Endodermal cell (in vitro differentiated cells): ENCODE measurements at places on chromosomes 12 and 14. TPM values are rescaled to one million over a fixed set of nuclear protein-coding genes. Genes with fewer than 3 reads are reported as not detected.

DNA sequence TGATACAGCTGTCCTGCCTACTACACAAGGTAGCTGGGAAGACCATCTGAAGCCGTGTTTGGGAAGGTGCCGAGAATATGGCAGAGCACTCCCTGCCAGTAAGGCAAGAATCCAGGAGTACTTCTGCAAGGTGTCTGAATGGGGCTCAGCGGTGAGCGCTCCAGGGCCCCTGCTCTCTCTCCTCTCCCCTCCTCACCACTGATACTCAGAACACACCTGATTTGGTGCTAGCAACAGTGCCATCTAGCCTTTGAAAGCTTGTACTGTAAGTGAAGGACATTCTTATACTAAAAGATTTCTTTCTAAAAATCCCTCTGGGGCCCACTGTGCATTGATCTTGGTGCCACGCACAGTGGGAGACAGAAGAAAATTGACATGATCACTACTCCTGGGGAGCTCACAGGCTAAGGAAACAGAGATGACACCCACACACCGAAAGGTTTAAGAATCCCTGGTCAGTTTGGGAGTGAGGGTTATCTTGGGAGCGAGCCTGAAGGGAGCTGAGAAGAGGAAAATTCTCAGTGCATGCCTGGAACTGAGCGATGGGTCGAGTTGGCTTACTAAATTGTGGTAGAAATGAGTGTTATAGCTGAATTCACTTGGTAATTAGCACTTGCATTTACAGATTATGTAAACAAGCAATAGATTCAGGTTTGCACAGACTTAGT is 216.9 kb downstream of the NTF3 start:
- peak; percentile 86 for DNase-seq

DNA sequence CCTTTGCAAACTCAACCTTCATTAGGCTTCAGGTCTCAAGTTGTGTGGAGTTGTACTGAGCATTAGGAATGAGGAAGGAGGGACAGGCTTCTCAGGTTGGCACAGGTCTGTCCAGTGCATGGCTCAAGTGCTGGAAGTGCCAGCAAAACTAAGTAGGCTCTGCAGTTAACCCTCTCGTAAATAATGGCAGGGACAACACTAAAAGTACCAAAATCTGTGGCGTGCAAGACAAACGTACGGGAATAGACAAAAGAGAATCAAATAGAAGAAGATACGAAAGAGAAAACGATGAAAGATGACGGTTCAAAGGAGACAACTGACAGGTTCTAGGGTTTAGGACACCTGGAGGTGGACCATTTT is 612 bp downstream of the TRAPPC6B start:
- DNase-seq: no peak

GRCh38 chr14:23364164-23365035 is 572 bp downstream of the EFS start:
- peak; percentile 76 for DNase-seq

GRCh38 chr14:72600551-72601330 is 293.2 kb downstream of the DPF3 start:
- DNase-seq: peak; percentile 53

DNA sequence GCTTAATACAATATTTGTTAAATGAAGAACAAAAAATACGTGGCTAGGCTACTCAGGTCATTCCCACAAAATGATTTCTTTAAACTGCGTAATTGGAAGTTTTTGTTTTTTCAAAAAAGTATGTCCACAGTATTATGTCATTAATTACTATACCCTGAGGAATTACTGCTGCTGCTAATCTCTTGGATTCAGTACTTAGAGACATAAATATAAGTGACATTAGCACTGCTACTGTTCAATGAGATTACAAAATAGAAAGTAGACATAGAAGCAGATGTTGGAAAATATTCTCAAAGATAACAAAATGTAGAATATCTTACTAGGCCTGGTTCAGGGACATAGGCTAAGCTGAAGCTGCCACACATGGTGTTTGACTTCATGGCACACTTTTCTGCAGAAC is 36.3 kb downstream of the HMGA2 start:
- DNase-seq: no peak

DNA sequence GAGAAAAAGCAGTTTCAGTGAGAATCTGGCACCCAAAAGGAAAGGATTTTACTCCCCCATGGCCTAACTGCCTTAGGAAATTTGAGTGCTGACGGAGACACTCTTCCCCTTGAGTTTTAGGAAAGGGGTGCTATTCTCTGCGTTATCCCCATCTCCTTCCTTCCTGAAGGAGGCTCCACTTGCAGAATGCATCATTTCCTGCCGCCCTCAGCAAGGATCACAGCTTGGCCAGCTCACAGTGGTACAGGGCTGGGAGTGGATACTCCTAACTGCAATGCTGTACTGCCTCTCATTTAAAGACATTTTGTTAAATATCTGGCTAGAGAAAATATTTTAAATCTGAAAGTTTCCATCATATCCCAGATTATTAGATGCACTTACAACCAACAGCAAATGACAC is 33.0 kb downstream of the RDH12 start:
- peak; percentile 61 for DNase-seq

DNA sequence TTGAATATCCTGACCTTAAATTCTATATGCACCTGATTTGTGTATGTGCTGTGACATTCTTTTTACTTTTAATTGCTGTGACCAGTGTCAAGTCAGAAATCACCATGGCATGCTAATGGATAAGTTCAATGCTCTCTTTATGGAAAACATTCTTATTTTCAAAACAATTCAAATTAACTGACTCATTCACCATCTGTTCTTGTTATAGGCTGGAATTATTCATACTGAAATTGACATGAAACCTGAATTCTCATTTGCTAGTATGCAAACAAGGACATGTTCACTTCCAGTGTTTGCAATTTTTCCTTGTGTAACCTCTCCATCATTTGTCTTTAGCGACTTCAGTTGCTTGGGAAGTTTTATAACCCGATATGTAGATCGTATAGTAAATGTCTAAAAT is at the start of gene TAS2R30:
TSS of gene TAS2R30 (minus strand) at position 340 of the 400 bp plus-strand sequence. CDS start 400 bp downstream, outside the sequence.
- DNase-seq: no peak

DNA sequence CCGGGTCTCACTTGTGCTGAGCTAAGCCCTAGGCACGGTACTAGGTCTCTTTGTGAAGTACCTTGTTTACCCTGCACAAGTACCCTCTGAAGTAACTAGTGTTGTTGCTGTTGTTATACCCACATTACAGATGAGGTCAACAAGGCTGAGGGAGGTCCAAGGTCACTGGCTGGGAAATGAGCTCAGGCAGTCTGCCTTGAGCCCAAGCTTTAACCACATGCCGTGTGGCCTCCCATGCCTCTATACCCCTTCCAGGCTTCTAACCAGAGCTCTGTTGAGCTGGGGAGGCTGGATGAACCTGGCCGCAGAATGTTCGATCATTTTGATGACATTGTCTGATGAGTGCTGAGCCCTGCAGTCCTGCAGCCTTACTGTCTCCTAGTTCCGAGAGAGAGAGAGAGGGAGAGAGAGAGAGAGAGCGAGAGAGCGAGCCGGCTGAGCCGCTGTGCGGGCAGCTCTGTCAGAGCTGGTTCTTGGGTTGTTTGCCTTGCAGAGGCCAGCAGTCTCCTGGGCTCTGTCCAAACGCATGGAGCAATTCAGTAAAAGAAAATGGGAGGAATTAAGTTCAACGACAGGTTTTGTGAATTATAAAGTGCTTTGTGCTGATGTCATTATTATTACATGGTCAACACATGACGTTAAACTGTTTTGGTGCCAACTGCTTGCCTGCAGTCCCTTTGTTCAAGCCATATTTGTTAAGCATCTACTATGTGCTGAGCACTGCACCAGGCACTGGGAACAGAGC is 13.1 kb downstream of the JDP2 start:
- DNase-seq: no peak

TPPP2 gene
- total RNA-seq: 0.70 and 0.73 TPM in 2 replicates

SAMD4A gene
- 1.9 to 8.5 TPM (median 2.3 TPM) in 3 replicates for total RNA-seq

PTPRQ gene
- total RNA-seq: 0.13 and 0.25 TPM in 2 replicates

CNTN1 gene
- total RNA-seq: 8.6 and 9.8 TPM in 2 replicates

TMEM233 gene
- not detected in 2 replicates for total RNA-seq

CLEC1A gene
- total RNA-seq: not detected in 2 replicates

L2HGDH gene
- 20.1 to 23.2 TPM (median 20.6 TPM) in 3 replicates for total RNA-seq

IAPP gene
- not detected in 3 replicates for total RNA-seq
